Eye (tissue), 1 donor: ENCODE measurements at places on chromosomes 3 and 15.

GRCh38 chr3:10857235-10857634 is 41.2 kb downstream of the SLC6A11 start:
- peak; percentile 18 for DNase-seq

GRCh38 chr3:98026425-98027084 is 8.6 kb downstream of the GABRR3 start:
- DNase-seq: no peak

DNA sequence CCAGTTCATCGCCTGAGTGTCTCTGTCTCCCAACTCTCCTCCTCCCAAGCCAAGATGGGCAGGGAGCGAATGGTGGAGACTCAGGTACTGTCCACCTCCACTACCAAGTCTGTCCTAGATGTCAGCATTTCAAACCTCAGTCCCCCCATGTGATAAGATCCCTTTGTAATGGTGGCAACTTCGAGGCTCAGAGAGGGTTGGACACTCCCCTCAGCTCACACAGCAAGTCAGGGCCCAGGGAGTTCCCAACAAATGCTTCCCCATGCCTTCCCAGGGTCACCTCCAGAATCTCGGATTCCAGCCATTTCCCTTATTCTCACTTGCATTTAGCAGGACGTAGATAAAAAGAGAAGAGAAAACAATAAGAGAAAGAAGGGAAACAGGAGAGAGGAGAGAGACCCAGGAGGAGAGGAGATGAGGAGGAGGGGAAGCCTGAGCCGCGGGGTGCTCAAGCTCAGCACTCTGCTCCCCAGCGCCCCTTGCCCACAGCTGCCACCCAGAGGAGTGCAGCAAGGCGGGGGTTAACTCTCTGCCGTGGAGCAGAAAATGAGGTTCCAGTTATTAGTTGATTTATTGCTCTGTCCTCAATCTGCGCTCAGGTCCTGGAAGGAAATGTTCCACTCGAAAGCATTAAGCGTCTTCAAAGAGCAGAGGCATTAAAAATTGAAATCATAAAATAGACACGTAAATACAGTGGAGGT is 84.1 kb upstream of the LINGO1 start:
- peak; percentile 32 for DNase-seq

- no peak for DNase-seq
These were observed 66.2 kb upstream of the CORO2B start for GRCh38 chr15:68512598-68512997.

GRCh38 chr3:14988988-14989394 is 41.6 kb downstream of the NR2C2 start:
- DNase-seq: no peak

DNA sequence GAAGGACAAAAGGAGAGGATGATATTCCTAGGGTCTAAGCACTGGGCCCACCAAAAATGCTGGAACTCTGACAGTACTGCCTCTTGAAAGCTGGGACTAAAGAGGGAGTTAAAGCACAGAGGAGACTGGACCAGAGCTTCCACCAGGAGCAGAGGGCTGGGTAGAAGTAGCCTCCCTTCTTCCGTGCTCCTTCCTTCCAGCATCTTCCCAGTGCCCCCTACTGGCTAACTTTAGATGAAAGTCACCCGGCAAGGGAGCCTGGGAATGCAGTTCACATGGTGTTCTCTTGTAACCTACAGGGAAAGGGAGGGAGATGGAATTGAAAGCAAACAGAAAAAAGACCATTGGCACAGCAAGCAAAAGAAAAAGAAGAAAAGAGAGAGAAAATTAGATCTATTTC is 106.1 kb upstream of the COL8A1 start:
- DNase-seq: no peak

DNA sequence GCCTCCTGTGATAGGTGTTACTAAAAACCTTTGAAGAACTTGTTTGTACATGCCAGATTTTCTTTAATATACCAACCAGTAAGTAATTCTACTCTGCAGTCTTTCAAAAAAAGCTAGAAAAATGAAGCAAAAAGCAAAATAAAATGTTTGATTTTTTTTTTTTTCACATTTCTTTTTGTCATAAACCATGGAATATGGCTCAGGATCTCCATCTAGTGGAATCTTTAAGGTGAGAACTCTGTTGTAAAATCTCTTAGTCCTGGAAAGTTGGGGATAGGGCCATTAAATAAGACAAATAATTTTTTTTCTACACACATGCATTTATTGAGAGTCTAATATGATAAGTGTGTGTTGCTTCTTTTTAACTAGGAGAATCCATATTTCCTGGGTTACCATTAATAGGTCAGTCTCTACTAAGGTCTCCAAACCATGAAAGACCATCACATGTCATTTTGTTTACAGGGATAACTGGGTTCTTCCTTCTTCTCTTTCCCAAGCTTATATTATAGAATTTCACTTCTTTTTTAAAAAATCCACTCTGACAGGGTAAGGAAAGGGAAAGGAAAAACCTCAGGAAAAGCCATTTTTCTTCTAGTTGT is 84.6 kb downstream of the SLC9A9 start:
- DNase-seq: peak; percentile 57

- DNase-seq: no peak
These were observed 75.4 kb downstream of the C3orf85 start for GRCh38 chr3:109211941-109212340.

GRCh38 chr3:24139463-24140412 is 194.7 kb downstream of the NR1D2 start:
- no peak for DNase-seq

DNA sequence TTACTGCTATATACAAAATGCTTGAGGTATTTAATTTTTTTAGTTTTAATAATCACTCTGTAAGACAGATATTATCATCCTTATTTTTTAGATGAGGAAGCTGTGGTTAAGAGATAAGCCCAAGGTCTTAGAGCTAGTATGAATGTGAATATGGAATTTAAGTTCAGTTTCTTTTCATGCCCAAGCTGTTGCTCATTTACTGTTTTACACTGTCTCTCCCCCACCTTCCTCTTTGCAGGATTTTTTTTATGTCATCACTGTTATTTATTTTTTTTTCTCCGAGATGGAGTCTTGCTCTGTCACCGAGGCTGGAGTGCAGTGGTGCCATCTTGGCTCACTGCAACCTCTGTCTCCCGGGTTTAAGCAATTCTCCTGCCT is 22.5 kb downstream of the MAP2K5 start:
- DNase-seq: no peak

GRCh38 chr3:108346301-108347227 is 50.2 kb downstream of the HHLA2 start:
- no peak for DNase-seq

DNA sequence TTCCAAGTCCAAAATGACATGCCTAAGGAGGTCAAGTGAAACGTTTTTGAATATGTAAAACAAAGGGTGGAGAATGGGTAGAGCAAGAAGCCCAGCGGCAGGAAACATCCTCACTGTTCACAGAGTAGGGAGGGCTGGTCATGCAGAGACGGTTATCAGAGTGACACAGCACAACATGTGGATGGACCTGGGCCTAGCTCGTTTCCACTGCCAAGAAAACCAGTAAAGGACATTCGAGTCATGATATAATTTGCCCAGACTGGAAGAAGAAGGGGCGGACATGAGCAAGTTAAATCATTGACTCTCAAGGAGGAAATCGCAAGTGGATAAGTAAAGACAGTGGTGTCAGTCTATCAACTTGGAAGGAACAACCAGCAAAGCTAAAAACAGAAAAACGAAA is 89.3 kb downstream of the LRIG1 start:
- DNase-seq: no peak

DNA sequence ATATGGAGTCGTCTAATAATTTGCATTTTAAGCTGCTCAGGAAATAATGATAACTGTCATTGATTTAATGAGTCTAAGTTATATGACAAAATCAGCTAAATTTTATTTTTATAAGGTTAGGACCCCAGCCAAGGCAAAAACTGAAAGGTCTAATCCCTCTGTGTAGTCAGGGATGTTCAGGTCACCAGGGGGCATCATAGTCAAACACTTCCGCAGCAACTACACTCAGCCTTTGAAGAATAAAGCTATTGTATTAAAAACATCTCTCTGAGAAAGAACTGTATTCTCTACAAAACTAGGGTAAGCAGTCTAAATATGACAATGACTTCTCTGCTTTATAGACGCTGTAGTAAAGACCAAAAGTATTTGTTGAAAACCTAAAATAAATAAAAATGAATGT is 15.0 kb downstream of the INTS14 start:
- peak; percentile 39 for DNase-seq

GRCh38 chr3:20055842-20056241 is 15.6 kb downstream of the KAT2B start:
- no peak for DNase-seq

- DNase-seq: peak; percentile 85
These were observed 21.5 kb upstream of the MAN2C1 start for GRCh38 chr15:75389791-75390382.

DNA sequence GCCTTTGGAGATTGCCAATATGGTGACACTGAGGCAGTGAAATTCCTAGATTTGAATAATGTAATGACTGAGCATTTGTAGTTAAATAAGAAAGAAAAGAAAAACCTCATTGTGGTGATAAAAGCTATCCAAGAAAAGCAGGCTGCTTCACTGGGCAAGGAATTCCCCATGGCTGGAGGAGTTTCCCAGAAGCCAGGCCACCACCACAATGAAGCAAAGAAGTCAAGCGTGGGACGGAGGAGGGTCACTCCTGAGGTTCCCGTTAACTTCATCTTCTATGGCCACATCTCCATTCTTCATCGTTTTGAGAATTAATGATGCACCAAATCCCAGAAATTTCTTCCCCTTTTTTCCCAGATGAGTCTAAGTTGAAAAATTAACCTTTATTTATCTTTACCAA is 185.8 kb upstream of the BCL6 start:
- no peak for DNase-seq

DNA sequence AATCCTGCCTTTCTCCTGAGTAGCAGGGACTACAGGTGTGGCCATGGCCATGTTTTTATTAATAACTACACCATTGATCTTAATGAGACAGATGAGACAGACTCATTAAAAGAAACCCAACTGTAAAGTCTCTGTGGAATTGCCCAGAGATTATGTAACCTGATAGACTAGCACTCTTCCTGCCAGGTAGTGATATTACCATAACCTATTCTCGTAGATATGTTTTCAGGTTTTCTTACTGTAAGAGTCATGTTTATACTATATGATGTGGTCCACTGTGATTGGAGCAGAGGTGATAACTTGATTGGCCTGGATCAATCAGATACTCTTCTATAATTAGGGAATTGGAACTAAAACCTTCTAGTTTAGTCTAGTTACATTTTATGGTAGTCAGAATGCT is 93.7 kb downstream of the NFKBIZ start:
- no peak for DNase-seq

DNA sequence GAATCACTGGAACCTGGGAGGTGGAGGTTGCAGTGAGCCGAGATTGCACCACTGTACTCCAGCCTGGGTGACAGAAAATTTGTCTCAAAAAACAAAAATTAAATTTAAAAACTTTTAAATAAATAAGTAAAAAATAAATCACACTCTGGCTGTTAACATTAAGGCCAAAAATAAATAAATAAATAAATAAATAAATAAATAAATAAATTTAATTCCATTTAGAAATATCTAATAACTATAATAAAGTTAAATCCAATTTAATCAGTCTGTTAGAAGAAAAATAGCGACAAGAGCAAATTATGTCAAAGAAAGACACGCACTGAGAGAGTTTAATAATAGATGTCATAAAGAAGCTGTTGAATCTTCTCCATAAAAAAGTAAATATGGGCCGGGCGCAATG is 13.4 kb downstream of the MAP4 start:
- DNase-seq: no peak

GRCh38 chr3:160450846-160451245 is 1.3 kb upstream of the TRIM59 start:
- no peak for DNase-seq
